ENCODE measurements at places on chromosomes 13 and 19.

DNA sequence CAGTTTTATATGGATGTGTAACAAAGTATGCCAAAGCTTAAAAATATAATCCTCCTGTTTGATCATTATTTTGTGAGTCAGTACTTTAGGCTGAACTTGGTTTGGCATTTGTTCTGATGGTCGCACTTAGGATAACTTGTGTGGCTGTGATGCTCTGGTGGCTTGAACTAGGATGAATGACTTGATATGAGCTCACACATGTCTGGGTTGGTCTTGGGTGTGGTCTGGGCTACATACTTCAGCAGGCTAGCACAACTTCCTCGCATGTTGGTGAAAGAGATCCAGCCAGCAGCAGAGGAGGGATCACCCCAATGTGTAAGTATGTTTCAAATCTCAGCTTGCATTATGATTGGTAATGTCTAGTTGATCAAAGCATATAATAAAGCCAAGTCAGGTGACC, 969.1 kb upstream of the PCDH9 start:
- no peaks in the 10 kb centered on the region for H3K36me3 ChIP-seq
- H3K27me3 ChIP-seq = no peaks in the 10 kb centered on the region
- H3K4me3 ChIP-seq = no peak overlapping the region
- no peaks in the 10 kb centered on the region for H3K4me1 ChIP-seq

DNA sequence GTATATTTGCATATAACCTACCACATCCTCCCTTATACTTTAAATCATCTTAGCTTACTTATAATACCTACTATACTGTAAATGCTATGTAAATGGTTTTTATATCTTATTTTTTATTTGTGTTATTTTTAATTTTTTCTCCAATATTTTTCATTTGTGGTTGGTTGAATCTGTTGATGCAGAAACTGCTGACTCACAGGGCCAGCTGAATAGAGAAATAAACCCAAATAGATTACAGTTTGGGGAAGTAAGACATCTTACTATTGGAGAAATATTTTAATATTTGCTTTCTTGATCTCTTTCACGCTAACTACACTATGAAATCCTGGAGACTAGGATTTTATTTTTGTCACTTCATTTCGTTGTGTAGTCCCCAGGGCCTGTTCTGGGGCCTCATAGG, 7.1 kb downstream of the SMAD9 start:
- H3K27ac ChIP-seq = no peak overlapping the region
- no peak for DNase-seq
- H3K27me3 ChIP-seq = no peaks in the 10 kb centered on the region
- H3K4me3 ChIP-seq = no peak overlapping the region
- H3K36me3 ChIP-seq = no peaks in the 10 kb centered on the region

DNA sequence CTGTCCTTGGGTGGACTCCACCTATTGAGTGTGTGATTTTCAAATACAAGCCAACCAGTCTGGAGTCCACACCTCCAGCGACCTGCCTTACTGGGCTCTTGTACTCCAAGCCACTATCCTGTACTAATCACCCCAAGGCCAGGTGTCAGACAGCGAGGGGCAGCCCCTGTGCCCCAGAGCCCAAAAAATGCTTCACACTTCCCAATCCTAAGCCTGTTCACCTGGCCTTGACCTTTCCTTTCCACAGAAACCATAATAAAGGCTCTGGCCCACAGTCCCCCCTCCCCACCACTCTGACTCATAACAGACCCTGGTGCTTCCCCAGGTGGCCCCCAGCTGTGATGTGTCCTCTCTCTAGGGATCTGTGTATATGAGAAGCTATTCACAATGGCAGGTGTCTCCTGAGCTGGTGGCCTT, 3.9 kb downstream of the CD209 start:
- no peaks in the 10 kb centered on the region for H3K36me3 ChIP-seq
- H3K4me1 ChIP-seq = no peaks in the 10 kb centered on the region
- H3K27ac ChIP-seq = no peak overlapping the region
- no peak for DNase-seq
- H3K4me3 ChIP-seq = no peak overlapping the region

DNA sequence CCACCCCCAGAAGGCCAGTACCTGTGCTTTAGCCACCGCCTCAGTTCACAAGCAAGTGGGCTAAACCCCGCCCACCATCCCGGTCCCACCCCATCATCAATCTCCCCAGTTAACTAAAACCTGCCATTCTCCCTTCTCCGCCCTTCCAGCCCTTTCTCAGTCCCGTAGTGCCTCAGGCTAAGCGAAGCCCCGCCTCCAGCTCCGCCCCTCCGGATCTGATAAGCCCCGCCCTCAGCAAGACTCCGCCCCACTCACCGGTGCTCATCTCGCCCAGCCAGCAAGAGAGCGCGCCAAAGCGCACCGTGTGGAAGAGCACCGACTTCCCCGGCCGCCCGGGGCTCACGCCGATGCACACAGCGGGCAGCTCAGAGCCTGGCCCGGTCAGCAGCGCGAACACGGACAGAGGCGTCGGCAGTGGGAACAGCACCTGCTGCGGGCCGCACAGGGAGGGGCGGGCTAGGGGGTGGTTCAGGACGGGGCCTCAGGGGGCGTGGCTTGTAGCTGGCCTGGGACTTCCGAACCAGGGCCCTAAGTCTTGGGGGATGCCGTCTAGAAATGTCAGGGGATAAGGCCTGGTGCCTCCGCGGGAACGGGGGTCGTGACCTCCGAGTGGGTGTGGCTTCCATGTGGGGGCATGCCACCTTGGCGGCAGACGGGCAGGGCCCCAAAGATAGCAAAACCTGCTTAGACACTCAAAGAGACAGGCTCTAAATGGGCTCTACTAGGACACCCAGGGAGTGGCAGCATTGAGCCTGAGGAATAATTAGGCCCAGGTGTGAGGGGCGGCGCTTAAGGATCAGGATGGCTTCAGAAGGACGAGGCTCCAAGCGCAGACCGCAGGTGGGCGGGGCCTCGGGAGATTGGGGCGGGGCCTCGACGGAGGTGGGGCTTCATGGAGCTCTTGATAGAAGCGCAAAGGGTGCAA, 21.4 kb downstream of the MAP4K1 start:
- H3K27ac ChIP-seq = no peak overlapping the region
- peak; percentile 71 for DNase-seq
- H3K36me3 ChIP-seq = no peaks in the 10 kb centered on the region
- H3K4me3 ChIP-seq = no peak overlapping the region
- peaks cover 6% of the 10 kb centered on the region for H3K4me1 ChIP-seq

GRCh38 chr19:19428746-19429145, 23.3 kb downstream of the GATAD2A start:
- peak overlapping the region; percentile 13 for H3K27ac ChIP-seq
- no peak overlapping the region for H3K4me3 ChIP-seq
- no peak for DNase-seq
- no peaks in the 10 kb centered on the region for H3K27me3 ChIP-seq

GRCh38 chr19:49614096-49614833, 23.3 kb downstream of the PRR12 start:
- H3K4me1 ChIP-seq = peaks cover 16% of the 10 kb centered on the region
- no peak overlapping the region for H3K27ac ChIP-seq
- no peak for DNase-seq
- no peak overlapping the region for H3K4me3 ChIP-seq

DNA sequence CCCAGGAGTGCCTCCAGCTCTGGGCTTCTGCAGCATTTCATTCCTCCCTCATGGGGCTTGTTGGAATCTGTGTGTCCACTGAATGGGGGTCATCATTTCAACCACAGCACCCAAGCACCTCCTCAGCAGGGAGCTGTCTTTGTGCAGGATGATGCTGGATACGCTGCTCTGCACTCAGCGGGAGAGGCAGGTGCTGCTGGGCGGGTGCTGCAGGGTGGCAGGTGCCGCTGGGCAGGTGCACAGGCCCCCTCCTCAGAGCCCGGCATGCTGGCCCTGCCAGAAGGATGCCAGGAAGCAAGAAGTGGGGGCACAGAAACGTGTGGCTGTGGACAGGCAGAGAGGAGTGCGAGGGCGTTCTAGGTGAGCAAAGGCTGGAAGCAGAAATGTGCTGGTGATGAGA, 121.8 kb upstream of the VSTM2B start:
- H3K4me3 ChIP-seq = no peak overlapping the region
- no peaks in the 10 kb centered on the region for H3K27me3 ChIP-seq

DNA sequence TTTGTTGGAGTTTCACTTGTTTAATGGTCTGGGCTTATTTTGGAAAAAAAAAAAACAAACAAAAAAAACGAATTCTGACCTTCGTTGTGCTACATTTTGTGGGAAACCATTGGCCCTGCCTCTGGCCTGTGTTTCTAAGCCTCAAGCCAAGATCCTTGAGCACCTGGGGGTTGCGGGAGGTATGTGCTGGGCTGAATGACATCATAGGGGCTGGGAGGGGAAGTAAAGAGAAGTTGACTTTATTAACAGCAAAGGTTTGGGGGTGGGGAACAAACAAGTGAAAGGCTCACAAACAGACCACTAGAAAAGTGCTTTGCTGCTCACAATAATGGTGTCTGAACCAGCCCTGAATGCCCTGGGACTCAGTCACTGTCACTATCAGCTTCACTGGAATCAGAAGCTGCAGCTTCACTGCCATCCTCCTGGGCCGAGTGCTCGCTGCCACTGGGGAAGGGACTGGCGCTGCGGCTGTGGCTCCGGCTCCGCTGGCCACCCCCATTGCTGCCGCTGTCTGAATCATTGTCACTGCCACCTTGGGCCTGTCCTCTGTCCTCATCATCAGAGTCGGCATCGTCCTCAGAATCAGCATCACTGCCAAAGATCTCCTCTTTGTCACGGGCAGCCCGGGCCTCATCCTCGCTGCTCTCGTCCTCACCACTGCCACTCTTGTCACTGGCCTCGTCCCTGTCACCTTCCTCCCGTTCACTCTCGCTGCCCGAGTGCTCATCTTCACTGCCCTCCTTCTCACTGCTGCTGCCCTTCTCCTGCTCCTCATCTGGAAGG, 5.1 kb downstream of the PAF1 start:
- H3K4me1 ChIP-seq = peaks cover 14% of the 10 kb centered on the region
- no peak for DNase-seq
- H3K4me3 ChIP-seq = no peak overlapping the region
- H3K27me3 ChIP-seq = no peaks in the 10 kb centered on the region
- H3K27ac ChIP-seq = no peak overlapping the region

DNA sequence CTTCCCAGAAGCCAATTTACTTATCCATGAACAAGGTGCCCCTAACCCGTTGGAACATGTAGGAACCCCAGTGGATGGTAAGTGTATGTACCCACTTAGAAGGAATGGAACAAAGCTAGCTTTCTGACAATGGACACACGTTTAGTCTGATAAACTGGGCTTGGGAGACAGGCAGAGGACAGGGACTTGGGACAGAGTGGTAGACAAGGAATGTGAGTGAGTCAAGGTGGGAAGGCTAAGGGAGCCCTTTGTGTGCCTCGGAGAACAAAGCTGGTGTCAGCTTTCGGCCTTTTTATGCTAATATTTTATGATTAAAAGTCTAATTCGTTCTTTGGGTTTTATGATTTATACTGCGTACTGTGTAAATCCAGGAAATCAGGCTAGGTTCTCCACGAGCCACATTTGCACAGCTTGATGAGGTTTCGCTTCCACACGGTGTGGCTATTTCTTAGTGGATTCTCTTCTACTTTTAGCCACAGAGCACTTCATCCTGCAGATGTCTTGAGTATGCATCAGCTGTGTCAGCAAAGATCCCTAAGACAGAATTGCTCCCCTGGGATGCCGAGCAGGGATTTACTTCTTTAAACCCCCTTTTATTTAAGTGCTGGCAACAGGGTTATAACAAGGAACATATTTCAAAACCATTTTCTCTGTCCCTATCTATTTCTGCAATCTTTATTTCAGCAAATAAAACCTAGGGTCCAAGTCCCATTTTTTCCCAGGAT, 258.5 kb downstream of the DLEU7 start:
- no peak overlapping the region for H3K4me3 ChIP-seq
- no peak overlapping the region for H3K27ac ChIP-seq
- H3K27me3 ChIP-seq = no peaks in the 10 kb centered on the region
- DNase-seq = no peak
- H3K36me3 ChIP-seq = no peaks in the 10 kb centered on the region

GRCh38 chr13:100356426-100356825, 232.2 kb downstream of the GGACT start:
- no peaks in the 10 kb centered on the region for H3K27me3 ChIP-seq
- H3K27ac ChIP-seq = no peak overlapping the region
- no peaks in the 10 kb centered on the region for H3K36me3 ChIP-seq
- no peak overlapping the region for H3K4me3 ChIP-seq
- DNase-seq = no peak

GRCh38 chr19:6890401-6890913, 3.1 kb downstream of the ADGRE1 start:
- no peaks in the 10 kb centered on the region for H3K4me1 ChIP-seq
- H3K27me3 ChIP-seq = no peaks in the 10 kb centered on the region
- H3K4me3 ChIP-seq = no peak overlapping the region

DNA sequence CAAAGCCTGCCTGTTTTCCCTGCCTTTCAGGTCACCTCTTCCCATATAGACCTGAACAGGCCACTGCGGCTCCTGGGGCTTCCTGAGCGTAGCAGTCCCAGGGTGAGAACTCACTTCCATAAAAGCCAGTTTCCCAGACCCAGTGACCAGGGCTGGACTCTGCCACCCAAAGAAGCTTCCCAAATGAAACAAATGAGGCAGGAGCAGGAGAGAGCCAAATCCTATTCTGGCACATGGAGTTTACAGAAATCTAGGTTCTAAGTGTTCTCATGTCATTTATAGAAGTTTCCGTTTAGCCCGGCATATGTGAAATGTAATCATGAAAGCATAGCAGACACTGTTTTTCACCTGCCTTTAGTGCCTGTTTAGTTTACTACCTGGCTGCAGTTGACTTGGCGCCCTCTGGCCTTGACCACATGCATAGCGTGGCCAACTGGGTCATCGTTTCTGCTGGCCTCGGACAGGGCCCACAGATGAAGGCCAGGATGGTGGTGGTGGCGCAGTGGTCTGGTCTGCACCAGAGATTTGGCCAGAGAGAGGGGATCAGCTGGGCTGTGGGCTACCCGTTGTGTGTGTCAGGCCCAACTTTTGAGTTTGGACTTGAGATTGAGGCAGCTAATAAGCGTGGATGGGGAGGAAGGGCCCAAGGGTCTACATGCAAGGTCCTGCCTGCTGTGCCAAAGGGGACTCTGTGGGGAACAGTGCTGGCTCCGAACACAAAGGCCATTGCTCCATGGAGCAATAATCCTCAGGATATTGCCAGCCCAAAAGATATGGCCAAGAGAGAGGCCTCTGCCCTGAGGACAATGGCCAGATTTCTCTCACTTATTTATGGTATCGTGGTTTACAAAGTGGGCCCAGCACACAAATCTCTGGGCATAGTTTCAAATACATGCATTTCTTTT, 43.3 kb downstream of the NFIX start:
- H3K27me3 ChIP-seq = no peaks in the 10 kb centered on the region
- H3K36me3 ChIP-seq = no peaks in the 10 kb centered on the region
- H3K4me3 ChIP-seq = no peak overlapping the region
- peaks cover 99% of the 10 kb centered on the region for H3K4me1 ChIP-seq

- DNase-seq = no peak
- no peak overlapping the region for H3K4me3 ChIP-seq
- no peak overlapping the region for H3K27ac ChIP-seq
- no peaks in the 10 kb centered on the region for H3K4me1 ChIP-seq
Measured at GRCh38 chr13:25179832-25180774, 8.0 kb upstream of the AMER2 start.

- H3K4me3 ChIP-seq = no peak overlapping the region
- H3K4me1 ChIP-seq = no peaks in the 10 kb centered on the region
- no peak overlapping the region for H3K27ac ChIP-seq
- no peaks in the 10 kb centered on the region for H3K36me3 ChIP-seq
- no peak for DNase-seq
Measured at GRCh38 chr13:44622708-44623107, 46.6 kb upstream of the TSC22D1 start.

Data from vagina (tissue), 2 donors.